ENCODE measurements at places on chromosomes 1 and 21.

GRCh38 chr21:23968722-23969647, 1638.3 kb downstream of the MRPL39 start:
- DNase-seq: peak; percentile 85

DNA sequence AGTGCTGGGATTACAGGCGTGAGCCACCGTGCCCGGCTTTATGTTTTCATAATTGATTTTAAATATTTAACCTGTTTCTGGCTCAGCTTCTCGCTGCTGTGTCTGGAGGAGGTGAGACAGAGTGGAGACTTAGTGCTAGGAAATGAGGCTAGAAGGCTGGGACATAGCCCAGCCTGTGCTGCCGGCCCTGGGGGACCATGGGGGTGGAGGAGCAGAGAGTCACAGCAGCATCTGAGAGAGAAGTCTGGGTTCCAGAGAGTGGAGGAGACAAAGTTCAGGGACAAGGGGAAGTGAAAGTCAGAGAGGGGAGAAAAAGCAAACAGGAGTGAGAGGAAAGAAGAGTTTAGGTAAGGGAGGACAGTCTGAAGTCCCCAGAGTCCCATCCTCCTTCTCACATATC, 71.9 kb downstream of the LHX9 start:
- DNase-seq: no peak

DNA sequence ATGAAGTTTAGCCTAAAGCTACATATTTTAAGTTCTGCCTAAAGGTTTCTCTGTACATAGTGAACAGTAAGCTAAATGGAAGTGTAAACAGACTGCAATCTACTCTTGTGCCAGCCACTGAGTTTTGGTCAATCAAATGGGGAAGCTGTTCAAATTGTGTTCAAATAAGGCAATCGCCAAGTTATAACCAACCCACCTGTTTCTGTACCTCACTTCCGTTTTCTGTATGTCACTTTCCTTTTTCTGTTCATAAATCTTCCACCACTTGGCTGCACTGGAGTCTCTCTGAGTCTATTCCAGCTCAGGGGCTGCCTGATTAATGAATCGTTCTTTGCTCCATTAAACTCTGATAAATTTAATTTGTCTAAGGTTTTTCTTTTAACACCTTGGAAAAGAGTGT, 10.8 kb upstream of the THEM4 start:
- no peak for DNase-seq

DNA sequence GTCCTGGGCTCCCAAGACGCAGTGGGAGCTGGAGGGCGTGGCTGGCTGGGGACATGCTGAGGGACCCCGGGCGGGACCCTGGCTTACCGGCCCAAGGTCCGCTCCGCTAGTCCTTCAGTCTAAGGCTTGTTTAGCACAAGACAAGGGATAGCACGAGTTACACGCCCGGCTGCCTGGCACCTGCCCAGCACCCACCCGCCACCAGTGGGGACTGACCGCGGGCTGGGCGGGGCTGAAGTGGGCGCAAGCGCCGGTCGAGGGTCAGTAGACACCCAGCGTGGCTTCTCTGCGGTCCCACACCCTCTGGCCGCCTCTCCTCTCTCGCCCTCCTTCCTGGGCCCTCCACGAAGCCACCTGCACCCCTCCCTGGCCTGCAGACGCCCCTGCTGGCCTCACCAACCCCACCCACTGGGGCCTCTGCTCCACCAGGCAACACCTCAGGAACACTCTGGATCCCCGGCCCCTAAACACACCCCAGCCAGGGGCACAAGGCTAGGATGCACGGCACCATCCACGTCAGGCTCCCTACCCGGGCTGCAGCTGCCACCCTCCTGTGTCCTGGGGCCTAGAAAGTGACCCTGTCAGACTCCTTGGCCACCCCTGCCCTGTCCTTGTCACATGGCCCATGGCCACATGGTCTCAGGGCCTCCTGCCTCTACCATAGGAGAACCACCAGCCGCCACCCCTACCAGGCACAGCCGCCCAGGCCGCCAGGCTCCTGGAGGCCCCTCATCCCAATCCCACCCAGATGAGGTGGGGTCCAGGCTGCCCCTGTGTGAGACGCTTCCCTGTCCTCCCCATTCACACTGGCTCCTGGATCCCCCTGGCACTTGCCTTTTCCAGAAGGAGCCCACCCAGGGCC, 6.1 kb downstream of the TAS1R3 start:
- DNase-seq: no peak

GRCh38 chr1:185804206-185804605, 70.0 kb downstream of the HMCN1 start:
- DNase-seq: no peak

DNA sequence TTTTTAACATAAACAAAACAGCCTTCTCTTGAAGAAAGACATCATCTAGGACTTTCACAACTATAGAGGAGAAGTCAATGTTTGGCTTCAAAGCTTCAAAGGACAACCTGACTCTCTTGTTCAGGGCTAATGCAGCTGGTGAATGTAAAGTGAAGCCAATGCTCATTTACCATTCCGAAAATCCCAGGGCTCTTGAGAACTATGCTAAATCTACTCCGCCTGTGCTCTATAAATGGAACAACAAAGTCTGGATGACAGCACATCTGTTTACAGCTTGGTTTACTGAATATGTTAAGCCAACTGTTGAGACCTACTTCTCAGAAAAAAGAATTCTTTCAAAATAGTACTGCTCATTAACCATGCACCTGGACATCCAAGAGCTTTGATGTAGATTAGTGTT, 259.8 kb upstream of the NR5A2 start:
- DNase-seq: no peak

DNA sequence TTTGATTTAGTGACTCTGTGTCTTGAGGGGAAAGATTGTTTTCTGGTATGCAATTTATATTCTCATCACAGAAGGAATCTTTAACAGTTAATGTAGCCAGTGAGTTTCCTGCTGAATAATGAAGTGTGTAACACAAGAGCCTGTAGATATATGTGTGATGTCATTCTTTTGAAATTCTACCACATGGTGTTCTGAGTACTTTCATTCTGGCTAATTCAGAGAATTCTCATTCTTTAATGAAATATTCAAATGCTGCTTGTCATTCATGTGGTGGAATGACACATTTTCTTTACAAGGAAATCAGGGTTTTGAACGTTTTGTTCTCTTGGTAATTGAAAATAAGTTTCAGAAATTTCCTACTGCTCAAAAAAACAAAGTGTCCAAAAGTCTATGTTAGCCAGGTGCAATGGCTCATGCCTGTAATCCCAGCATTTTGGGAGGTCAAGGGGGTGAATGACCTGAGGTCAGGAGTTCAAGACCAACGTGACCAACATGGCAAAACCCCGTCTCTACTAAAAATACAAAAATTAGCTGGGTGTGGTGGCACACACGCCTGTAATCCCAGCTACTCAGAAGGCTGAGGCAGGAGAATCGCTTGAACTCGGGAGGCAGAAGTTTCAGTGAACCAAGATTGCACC, 79.6 kb downstream of the MAP3K21 start:
- DNase-seq: no peak

DNA sequence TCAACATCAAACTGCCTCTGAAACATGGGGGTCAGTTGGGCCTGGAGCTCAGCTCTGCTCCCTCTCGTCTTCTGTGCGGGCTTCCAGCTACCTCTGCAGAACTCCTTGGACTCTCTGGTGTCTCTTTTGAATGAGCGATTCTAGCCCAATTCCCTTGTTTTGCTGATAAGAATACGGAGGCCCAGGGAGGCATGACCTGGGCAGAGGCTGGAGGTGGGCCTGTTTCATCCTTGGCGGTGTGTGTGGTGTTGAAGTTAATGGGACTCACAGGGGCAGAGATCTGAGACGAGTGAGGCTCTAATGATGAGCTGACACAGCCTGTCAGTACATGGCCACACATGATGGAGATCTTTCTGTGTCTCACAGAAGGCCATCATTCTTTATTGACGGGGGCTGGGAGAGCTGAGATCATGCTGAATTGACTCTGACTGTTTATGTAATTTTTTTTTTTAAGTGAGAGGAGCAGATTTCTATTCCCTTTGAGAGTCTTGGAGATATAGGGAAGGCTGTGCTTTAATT, 134.5 kb downstream of the URB2 start:
- DNase-seq: no peak

DNA sequence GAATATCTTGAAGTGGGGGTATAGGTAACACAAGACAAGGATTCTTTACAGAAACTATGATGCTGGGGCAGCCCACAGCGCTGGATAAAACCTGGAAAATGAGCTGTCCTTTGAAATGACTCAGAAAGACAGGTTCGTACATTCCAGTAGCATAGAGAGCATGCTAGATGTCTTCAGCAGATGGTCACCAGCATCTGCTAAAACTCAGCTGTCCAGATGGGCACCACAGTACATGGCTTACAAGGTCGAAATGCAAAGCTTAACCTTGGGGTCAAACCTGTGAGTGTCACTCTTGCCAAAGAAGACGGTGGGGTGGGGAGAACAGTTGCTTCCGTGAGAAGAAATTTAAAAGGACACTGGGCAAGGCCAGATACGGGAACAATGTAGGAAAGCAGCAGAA, 41.3 kb upstream of the TRIM45 start:
- no peak for DNase-seq

DNA sequence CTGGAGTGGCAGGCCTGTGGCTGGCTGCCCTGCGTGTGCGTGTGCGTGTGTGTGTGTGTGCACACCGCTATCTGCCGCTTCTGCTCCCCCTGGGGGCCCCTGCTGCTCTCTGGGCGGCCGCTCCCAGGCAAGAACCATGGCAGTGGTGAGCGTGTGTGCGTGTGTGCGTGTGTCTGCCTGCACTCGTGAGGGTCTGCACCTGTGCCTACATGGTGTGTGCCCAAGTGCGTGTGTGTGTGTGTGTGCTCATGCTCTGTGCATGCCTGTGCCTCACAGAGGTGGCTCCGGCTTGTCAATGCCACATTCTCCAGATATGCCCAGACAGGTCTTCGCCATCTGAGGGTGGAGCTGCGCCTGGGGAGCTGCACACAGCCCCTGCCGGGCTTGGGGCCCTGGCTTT, 18.7 kb upstream of the PEX10 start:
- DNase-seq: no peak

DNA sequence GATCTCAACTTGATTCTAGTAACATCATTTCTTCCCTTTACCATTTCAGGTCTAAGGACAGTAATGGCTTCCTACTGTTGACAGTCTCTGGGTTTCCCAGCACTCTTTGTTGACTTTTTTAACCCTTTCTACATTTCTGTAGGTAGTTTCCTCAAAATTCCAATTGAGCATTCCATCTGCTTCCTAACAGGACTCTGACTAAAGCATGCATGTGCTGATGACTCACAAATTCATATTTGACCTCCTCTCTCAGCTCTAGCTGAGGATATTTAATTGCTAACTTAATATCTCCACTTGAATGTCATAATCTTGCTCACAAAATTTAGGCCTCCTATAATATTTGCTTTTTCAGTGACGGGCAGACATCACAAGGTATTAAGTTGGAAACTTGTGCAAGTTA, 93.3 kb upstream of the ZNHIT6 start:
- no peak for DNase-seq

- DNase-seq: no peak
These were observed 15.8 kb downstream of the DISP3 start for GRCh38 chr1:11494771-11495170.

DNA sequence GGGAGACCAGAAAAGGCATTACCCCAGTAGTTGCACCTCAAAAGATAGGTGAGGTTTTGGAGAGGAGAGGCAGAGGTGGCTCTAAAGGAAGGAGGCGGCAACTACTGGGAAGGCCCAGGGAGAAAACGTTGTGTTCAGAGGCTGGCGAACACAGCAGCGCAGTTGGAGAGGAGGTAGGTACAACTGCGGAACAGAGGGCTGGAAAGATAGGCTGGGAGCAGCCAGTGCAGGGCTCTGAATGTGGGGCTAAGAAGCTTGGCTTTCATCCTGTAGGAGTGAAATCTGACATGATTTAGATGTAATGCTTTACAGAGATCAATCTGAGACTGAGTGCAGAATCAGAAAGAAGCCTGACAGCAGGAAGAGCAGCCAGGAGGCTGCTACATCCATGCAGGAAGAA, 13.0 kb downstream of the RIMS3 start:
- no peak for DNase-seq

DNA sequence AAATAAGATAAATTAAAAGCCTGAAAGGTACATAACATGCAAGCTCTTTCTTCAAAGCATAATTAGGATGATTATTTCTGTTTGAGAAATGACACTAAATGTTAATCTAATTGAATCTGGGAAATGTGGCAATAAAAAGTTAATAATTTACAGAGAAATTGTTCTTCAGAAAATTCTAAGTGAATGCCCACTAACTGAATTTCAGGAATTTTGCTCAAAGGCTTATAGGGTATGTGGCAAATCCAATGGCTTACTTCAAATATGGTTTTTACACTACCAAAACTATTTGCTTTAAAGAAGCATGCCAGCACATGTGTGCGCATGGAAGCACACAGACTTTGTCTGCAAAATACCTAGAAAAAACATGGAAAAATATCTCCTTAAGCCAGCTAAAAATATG, 186.6 kb upstream of the FOXD3 start:
- DNase-seq: no peak

DNA sequence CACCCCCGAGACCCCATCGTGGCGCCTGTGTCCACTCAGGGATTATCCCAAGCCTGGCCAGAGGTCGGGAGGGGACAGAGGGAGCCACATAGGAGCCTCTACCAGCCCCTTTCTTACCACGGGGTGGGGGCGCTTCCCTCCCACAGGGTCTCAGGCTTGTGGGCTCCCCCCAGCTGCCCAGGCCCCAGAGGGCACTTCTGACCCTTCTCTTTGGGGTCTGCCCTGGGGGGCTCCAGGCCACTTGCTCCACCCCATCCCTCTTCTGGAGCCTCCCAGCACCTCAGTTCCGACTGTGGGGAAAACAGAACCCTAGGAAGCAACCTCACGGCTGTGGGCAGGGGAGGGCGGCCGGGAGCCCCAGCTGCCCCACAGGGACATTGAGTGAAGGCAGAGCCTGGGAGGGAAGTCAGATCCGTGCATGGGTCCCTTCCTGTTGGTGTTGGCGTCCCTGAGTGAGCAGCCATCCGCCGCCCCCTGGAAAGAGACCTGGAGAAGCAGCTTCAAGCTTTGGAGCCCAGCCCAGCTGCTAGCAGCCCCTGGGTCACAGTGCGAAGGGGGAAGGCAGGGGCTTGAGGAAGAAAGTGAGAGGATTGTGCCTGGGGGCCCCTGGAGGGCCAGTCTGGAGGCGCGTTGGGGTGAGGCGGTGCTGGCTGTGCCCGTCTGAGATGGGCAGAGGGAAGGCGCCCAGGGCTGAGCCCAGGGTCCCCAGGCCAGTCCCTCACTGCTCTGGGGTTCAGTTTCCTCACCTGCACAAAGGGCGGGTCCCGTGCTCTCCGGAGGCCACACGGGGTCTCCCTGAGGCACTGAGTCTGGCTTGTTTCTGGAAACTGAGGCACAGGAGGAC, 22.1 kb downstream of the RRP1 start:
- DNase-seq: no peak

Data from NCI-H748 treated with DMSO at 0.1 percent for 48 hours (cell line).